ENCODE measurements at places on chromosomes 12 and 14. TPM values are rescaled to one million over a fixed set of nuclear protein-coding genes. Genes with fewer than 3 reads are reported as not detected.

DNA sequence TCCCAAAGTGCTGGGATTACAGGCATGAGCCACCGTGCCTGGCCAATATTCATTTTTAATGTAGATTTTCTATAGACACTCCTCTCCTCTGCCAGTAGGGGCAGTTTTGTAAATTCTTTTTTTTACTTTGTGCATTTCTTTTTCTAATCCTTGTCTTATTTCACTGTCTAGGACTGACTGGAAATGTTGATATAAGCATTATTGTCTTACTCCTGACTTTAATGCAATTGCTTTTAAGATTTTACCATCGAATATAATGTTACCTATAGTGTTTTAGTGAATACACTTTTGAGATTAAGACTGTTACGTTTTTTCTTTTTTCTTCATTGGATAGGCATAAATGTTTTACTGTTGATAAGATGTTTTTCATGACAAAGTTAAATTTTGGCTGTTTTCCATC, 35.4 kb upstream of the EMP1 start:
- H3K27ac ChIP-seq = no peak overlapping the region
- no peak for DNase-seq
- H3K4me3 ChIP-seq = no peak overlapping the region
- no peaks in the 10 kb centered on the region for H3K4me1 ChIP-seq
- no peaks in the 10 kb centered on the region for H3K36me3 ChIP-seq

GRCh38 chr14:71905031-71905430, 27.2 kb upstream of the RGS6 start:
- H3K27me3 ChIP-seq = peaks cover 10% of the 10 kb centered on the region
- no peak for DNase-seq
- no peaks in the 10 kb centered on the region for H3K36me3 ChIP-seq
- H3K27ac ChIP-seq = no peak overlapping the region

- no peaks in the 10 kb centered on the region for H3K4me1 ChIP-seq
- no peaks in the 10 kb centered on the region for H3K27me3 ChIP-seq
- no peak for DNase-seq
- H3K4me3 ChIP-seq = no peak overlapping the region
- no peaks in the 10 kb centered on the region for H3K36me3 ChIP-seq
- no peak overlapping the region for H3K27ac ChIP-seq
Observed at GRCh38 chr14:88975043-88975830, 150.8 kb downstream of the TTC8 start.

DNA sequence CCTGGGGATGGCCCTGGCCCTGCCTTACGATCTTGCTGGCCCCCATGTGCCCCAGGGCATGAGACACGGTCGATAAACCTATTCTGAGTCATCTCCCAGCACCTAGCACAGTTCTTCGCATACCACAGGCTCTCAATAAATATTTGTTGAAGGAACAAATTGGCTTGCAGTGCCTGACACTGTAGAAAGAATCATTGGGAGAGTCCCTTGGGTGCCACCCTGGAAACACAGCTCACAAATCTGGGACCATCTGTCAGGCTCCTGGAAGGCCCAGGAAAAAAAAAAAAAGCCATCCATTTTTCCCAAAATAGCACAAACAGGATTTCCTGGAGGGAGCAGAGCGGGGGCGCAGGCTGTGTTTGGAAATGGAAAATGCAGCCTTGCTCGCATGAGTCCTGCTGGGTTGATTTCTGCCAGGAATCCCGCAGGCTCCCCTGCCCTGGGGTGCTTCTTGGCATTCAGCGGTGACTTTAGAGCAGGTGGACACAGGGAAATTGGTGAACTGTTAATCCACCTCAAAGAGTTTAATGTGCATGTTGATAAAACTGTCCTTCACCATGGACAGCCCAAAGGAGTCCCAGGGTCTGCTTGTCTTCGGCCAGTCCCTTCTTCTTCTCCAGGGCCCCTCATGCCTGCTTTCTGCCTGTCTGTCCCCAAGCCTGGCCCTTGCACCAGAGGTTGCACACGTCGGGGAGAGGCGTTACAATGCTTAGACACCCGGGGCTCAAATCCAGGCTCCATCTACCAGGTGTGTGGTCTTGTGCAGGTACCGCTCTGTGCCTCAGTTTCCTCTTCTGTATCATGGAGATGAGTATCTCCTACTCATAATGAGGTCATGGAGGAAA, 106.1 kb upstream of the RFLNA start:
- no peak overlapping the region for H3K4me3 ChIP-seq
- H3K27me3 ChIP-seq = no peaks in the 10 kb centered on the region
- no peaks in the 10 kb centered on the region for H3K4me1 ChIP-seq
- no peaks in the 10 kb centered on the region for H3K36me3 ChIP-seq

GRCh38 chr14:49306152-49306751, 279.9 kb downstream of the RPS29 start:
- DNase-seq = no peak
- no peak overlapping the region for H3K4me3 ChIP-seq
- no peaks in the 10 kb centered on the region for H3K36me3 ChIP-seq
- H3K4me1 ChIP-seq = no peaks in the 10 kb centered on the region

The EEA1 gene
- total RNA-seq = 27.7 TPM

The KRT78 gene
- not detected for total RNA-seq

The ERH gene
- 388 TPM for total RNA-seq

The C12orf54 gene
- total RNA-seq = 2.6 TPM

GRCh38 chr12:95116773-95117172, 43.4 kb upstream of the NR2C1 start:
- no peaks in the 10 kb centered on the region for H3K27me3 ChIP-seq
- no peaks in the 10 kb centered on the region for H3K36me3 ChIP-seq
- no peak overlapping the region for H3K27ac ChIP-seq
- H3K4me1 ChIP-seq = peaks cover 4% of the 10 kb centered on the region
- DNase-seq = peak; percentile 16
- H3K4me3 ChIP-seq = no peak overlapping the region

DNA sequence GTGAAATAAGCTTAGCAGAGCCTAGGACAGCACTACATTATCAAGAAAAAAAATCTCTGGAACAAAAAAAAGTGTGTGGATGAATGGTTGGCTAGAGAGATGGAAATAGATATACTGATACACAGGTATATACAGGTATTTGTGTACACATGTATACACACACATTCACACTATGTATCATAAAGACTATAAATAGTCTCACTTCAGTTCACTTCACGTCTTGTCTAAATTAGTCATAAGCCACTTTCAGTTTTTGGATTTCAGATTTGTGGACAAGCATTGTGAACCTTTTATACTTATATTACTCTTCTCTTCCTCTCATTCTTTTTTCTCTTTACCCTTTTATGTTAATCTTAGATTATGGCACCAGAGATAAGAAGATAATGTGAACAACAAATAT, 41.8 kb upstream of the SLC6A15 start:
- H3K27me3 ChIP-seq = no peaks in the 10 kb centered on the region
- DNase-seq = no peak
- no peaks in the 10 kb centered on the region for H3K4me1 ChIP-seq
- H3K36me3 ChIP-seq = no peaks in the 10 kb centered on the region
- H3K27ac ChIP-seq = no peak overlapping the region

- H3K36me3 ChIP-seq = peaks cover 13% of the 10 kb centered on the region
- DNase-seq = no peak
- no peaks in the 10 kb centered on the region for H3K27me3 ChIP-seq
- H3K27ac ChIP-seq = peak overlapping the region; percentile 100
Observed at GRCh38 chr14:68788996-68789820, 3.7 kb downstream of the ZFP36L1 start.

GRCh38 chr14:34087571-34087970, 136.7 kb upstream of the EGLN3 start:
- H3K27me3 ChIP-seq = no peaks in the 10 kb centered on the region
- H3K36me3 ChIP-seq = no peaks in the 10 kb centered on the region
- no peak overlapping the region for H3K4me3 ChIP-seq
- no peak overlapping the region for H3K27ac ChIP-seq

DNA sequence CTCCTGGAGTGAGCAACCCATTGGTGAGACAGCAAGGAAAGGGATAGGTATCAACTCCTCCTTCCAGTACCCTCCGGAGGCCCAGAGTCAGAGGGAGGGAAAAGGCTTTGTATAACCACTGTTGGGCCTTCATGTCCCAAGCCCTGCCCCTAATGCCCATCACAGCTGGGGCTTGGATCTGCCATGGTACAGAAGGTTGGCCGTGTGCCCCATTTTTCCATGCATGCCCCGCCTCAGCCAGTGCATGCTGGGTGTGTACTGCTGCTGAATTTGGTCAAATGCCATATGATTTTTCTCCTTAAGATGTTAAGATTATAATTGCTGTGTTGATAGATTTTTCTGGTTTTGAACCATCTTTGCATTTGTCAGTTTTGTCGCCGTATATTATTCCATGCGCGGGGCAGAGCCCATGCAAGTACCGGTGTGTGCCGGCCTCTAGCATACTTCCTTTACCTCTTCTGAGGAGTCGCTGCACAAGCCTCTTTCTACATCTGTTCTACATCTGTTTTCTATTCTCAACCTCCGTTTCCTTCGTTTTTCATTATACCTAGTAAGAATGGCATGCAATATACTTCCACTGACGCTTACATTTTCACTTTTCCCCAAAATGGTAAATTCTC, 26.6 kb downstream of the PPP2R5C start:
- no peak for DNase-seq
- H3K27me3 ChIP-seq = no peaks in the 10 kb centered on the region
- no peaks in the 10 kb centered on the region for H3K36me3 ChIP-seq
- no peak overlapping the region for H3K4me3 ChIP-seq

The ARHGEF40 gene
- total RNA-seq = 0.31 TPM

DNA sequence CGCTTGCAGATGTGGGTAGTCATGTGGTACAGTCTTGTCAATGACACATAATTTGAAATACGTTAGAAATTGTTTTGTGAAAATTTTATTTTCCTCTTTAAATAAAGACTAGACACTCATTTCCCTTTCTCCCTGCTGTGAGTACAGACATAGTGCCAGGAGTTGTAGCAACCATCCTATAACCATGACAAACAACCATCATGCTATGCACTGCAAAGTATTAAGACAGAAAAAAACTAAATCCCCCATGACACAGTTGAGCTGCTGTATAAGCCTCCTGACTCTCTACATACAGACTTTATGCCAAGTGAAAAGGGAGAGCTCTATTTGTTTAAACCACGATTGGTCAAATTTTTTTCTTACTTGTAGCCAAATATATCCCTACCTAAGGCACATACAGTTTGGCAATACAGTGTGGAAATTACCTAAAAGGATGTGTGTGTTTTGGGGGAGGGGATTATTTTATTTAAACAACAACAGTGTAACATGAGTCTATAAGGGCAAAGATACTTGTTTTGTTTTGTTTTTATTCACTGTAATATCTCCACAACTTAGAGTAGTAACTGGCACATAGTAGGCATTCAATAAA, 45.0 kb upstream of the KRR1 start:
- no peak overlapping the region for H3K27ac ChIP-seq
- no peak for DNase-seq
- no peaks in the 10 kb centered on the region for H3K4me1 ChIP-seq
- no peak overlapping the region for H3K4me3 ChIP-seq
- no peaks in the 10 kb centered on the region for H3K27me3 ChIP-seq

DNA sequence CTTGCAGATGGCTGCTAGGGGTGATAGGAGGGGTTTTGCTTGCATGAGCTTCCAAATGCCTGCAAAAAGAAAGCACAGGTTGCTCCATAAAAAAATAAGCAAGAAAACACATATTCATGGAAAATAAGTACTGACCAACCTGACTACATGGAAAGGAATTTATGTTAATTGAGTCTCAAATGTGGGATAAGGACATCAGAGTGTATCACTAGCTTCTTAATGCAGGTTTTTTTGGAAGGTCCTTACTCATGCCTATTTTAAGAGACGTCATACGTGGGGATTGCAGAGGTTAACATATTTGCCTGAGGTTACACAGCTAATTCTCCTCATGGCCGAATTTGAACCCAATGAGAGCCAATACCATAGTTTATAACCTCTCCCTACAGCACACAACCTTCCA, 116.2 kb downstream of the ASCL1 start:
- no peaks in the 10 kb centered on the region for H3K27me3 ChIP-seq
- H3K4me3 ChIP-seq = no peak overlapping the region
- no peak overlapping the region for H3K27ac ChIP-seq
- DNase-seq = no peak

GRCh38 chr12:5260591-5261086, 171.3 kb upstream of the NTF3 start:
- no peak for DNase-seq
- no peaks in the 10 kb centered on the region for H3K4me1 ChIP-seq
- no peaks in the 10 kb centered on the region for H3K36me3 ChIP-seq
- H3K4me3 ChIP-seq = no peak overlapping the region
- no peaks in the 10 kb centered on the region for H3K27me3 ChIP-seq
- H3K27ac ChIP-seq = no peak overlapping the region

DNA sequence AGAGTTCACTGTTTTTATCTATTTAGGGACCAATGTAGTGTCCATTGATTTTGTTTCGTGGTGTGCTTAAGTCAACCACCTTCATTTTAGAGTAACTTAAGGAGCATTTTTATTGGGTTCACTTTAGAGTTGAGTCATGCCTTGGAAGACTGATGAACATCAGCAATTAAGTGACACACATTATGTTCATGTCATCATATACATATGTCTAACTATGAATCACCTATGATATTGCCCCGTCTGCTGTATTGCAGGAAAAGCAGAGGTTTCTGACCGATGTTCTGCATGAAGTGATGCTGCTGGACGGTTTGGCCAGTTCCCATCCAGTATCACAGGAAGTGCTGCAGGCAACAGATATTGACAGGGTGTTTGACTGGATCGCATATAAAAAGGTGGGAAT, 227.1 kb downstream of the TRHDE start:
- no peak for DNase-seq
- no peaks in the 10 kb centered on the region for H3K4me1 ChIP-seq
- no peaks in the 10 kb centered on the region for H3K36me3 ChIP-seq
- H3K27me3 ChIP-seq = no peaks in the 10 kb centered on the region
- H3K27ac ChIP-seq = no peak overlapping the region

- no peaks in the 10 kb centered on the region for H3K36me3 ChIP-seq
- no peak overlapping the region for H3K4me3 ChIP-seq
- no peak for DNase-seq
- H3K27ac ChIP-seq = no peak overlapping the region
- H3K27me3 ChIP-seq = no peaks in the 10 kb centered on the region
- no peaks in the 10 kb centered on the region for H3K4me1 ChIP-seq
Observed at GRCh38 chr12:80200414-80200813, 101.1 kb downstream of the OTOGL start.

The CD9 gene
- 8.3 TPM for total RNA-seq

DNA sequence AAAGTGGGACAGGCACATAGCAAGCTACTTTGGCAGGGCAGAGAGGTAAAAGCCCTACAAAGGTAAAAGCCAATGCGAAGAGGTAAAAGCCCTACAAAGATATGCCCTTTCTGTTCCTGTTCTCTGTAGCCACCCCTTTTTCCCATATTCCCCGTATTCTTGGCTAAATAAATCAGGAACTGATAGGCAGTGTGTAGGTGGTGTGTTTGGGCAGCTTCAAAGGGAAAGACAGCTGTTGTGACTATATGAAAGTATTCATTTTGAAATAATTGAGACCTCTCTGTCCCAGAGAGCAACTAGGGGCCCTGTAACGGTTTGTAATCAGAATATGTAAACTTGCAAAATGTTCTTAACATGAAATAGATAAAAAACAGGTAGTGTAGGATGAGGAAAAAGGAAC, 11.3 kb upstream of the SLC41A2 start:
- peaks cover 28% of the 10 kb centered on the region for H3K4me1 ChIP-seq
- no peak overlapping the region for H3K4me3 ChIP-seq
- no peaks in the 10 kb centered on the region for H3K27me3 ChIP-seq
- H3K36me3 ChIP-seq = no peaks in the 10 kb centered on the region
- DNase-seq = no peak
- H3K27ac ChIP-seq = no peak overlapping the region

All from GM12878 (cell line).